ENCODE measurements at places on chromosomes 13 and 19.

DNA sequence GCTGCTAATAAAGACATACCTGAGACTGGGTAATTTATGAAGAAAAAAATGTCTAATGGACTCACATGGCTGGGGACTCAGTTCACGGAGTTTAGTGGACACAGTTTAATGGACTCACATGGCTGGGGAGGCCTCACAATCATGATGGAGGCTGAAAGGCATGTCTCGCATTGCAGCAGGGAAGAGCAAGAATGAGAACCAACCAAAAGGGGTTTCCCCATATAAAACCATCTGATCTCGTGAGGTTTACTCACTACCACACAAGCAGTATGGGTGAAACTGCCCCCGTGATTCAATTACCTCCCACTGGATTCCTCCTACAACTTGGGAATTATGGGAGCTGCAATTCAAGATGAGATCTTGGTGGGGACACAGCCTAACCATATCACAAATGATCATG, 1181.2 kb downstream of the PCDH9 start:
- DNase-seq = no peak

GRCh38 chr19:8123683-8124082, 25.7 kb downstream of the FBN3 start:
- no peak for DNase-seq

GRCh38 chr19:46601318-46602224, at the start of gene CALM3:
CALM3 (plus strand) TSS chr19:46601330; CDS start chr19:46601435, 105 bp downstream.
- DNase-seq = no peak

- no peak for DNase-seq
These were observed 21.1 kb downstream of the CHERP start for GRCh38 chr19:16520986-16521624.

- no peak for DNase-seq
These were observed 68.8 kb downstream of the GNG7 start for GRCh38 chr19:2633693-2634075.

DNA sequence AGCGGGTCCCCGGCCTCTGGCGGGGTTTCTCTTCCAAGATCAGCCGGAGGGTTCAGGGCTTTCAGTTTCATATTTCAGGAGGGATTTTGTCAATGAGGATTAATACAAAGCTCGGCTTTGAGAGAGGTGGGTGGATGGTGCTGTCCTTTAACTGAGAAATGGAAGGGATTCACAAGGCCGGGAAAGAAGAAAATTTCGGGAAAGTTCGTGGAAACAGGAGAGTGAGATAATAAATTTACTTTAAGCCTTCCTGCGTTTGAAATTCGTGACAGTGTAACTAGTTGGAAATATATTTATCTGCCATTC, 283 bp upstream of the PARP4 start:
- no peak for DNase-seq

GRCh38 chr13:95494082-95494681, 58.3 kb upstream of the CLDN10 start:
- DNase-seq = peak; percentile 64

- peak; percentile 53 for DNase-seq
These were observed 4.2 kb downstream of the LIPE start for GRCh38 chr19:42422901-42423461.

- DNase-seq = no peak
These were observed 2.1 kb downstream of the KCNK6 start for GRCh38 chr19:38321646-38322196.
